Neural progenitor cell (in vitro differentiated cells): ENCODE measurements at places on chromosomes 7 and 10.
A peak's percentile ranks its signal among the peaks of the same experiment; 100 is the strongest.

DNA sequence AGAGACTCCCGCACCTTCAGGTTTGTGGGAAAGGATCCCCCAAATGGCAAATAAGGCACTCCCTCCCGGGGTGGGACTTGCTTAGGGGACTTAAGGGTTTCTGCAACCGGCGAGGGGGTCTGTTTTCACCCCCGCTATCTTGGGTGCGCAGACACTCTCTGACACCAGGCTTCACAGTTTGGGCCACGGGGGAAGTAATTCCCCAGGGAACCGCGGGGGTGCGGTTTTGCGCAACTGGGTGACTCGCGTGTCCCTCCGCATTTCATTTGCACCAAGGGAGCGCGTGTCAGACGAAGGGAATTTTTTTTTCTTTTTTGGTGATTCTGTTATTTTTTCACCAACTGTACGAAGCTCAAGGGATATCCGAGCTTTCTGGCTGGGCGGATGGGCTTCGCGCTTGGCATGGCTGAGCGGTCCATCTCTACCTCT, 1.7 kb downstream of the GRM8 start:
- peaks cover 100% of the 10 kb centered on the region for H3K27me3 ChIP-seq
- DNase-seq: peak; percentile 32

DNA sequence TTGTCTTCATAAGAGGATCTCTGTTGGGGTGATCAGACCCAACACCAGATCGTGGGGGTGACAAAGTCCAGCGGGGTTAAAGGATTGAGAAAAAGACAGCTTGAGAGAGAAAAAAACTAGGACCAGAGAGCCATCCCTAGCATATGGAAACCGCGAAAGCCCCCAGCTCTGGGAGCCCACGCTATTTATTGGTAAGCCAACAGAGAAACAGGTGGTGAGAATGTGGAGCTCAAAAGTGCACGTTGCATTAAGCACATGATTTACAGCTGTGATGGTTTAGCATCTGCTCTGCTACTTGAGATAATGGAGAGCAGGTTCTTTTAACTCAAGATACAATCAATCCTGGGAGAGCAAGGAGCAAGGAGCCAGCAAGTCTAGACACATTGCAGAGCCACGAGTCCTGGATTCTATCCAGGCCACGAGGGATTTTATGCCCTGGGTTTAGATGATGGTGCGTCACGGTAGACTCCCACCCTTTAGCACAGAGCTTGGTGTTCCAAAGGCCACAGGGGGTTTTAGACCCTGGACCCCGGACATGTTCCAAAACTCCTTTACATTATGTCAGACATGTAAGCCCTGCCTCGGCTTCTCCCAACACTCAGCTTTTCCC, 755.2 kb upstream of the SORCS1 start:
- H3K36me3 ChIP-seq: no peaks in the 10 kb centered on the region
- no peak overlapping the region for H3K4me3 ChIP-seq
- DNase-seq: no peak
- H3K27ac ChIP-seq: no peak overlapping the region
- no peaks in the 10 kb centered on the region for H3K27me3 ChIP-seq
- peaks cover 28% of the 10 kb centered on the region for H3K4me1 ChIP-seq

GRCh38 chr7:17554341-17555015, 256.0 kb downstream of the AHR start:
- H3K4me1 ChIP-seq: no peaks in the 10 kb centered on the region
- no peak for DNase-seq
- no peaks in the 10 kb centered on the region for H3K36me3 ChIP-seq
- no peaks in the 10 kb centered on the region for H3K27me3 ChIP-seq
- H3K4me3 ChIP-seq: no peak overlapping the region

GRCh38 chr7:29315892-29316270, 121.3 kb downstream of the CHN2 start:
- H3K27ac ChIP-seq: no peak overlapping the region
- no peaks in the 10 kb centered on the region for H3K27me3 ChIP-seq
- DNase-seq: no peak
- H3K4me3 ChIP-seq: no peak overlapping the region
- H3K36me3 ChIP-seq: no peaks in the 10 kb centered on the region

DNA sequence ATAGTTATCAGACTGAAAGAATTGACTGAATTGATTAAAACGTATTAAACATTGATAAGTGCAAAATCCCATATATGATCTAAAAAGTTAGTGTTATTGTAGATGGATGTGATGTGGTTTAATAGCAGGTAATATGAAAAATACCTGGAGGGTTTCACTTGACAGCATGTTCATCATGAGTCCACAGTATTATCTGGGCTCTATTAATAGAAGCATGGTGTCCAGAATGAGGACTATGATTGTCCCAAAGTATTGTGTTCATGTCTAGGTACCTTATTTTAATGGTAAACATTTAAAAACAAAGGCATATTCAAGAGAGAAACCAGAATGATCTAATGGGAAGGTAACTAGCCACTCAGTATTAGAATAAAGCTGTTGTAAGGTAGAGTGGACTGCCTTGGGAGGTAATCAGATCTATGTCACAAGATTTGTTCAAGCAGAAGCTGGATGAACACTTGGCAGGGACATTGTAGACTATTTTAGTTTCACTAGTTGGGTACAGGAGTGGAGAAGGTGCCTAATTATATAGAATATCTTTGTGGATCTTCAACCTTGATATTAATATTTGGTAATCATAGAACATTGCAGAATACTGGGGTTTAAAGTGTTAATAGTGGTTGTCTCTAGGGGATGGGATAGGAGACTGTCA, 43.5 kb downstream of the MCU start:
- DNase-seq: no peak
- no peaks in the 10 kb centered on the region for H3K27me3 ChIP-seq
- no peaks in the 10 kb centered on the region for H3K36me3 ChIP-seq
- no peak overlapping the region for H3K4me3 ChIP-seq
- H3K4me1 ChIP-seq: peaks cover 7% of the 10 kb centered on the region
- no peak overlapping the region for H3K27ac ChIP-seq

DNA sequence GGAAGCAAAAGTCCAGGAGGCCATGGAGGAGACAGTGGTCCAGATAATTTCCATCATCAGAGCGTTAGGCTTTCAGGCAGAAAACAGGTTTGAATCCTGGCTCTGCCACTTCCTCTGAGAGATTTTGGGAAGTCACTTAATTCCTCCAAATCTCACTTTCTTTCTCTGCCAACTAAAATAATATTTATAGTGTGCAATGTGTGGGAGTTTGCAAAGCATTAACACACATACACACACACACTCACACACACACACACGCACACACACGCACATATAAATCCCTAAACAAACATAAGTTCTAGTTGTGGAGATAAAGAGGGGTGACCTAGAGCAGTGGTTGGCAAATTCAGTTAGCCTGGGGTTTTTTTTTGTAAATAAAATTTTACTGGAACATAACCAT, 84.8 kb downstream of the TRIL start:
- no peaks in the 10 kb centered on the region for H3K27me3 ChIP-seq
- no peak for DNase-seq
- H3K36me3 ChIP-seq: no peaks in the 10 kb centered on the region
- H3K4me3 ChIP-seq: no peak overlapping the region
- H3K27ac ChIP-seq: no peak overlapping the region
- peaks cover 40% of the 10 kb centered on the region for H3K4me1 ChIP-seq

DNA sequence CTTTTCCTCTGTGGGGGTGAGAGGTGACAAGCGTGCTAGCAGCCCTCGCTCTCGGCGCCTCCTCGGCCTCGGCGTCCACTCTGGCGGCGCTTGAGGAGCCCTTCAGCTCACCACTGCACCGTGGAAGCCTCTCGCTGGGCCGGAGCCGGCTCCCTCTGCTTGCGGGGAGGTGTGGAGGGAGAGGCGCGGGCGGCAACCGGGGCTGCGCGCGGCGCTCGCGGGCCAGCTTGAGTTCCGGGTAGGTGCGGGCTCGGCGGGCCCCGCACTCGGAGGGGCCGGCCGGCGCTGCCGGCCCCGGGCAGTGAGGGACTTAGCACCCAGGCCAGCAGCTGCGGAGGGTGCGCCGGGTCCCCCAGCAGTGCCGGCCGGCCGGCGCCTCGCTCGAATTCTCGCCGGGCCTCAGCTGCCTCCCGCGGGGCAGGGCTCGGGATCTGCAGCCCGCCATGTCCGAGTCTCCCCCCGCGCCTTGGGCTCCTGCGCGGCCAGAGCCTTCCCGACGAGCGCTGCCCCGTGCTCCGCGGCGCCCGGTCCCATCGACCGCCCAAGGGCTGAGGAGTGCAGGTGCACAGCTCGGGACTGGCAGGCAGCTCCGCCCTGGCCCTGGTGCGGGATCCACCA, 352.8 kb upstream of the PODXL start:
- H3K27me3 ChIP-seq: peaks cover 77% of the 10 kb centered on the region
- H3K4me1 ChIP-seq: peaks cover 8% of the 10 kb centered on the region
- peak overlapping the region; percentile 47 for H3K4me3 ChIP-seq
- peak; percentile 54 for DNase-seq

GRCh38 chr7:36683695-36684357, 40.5 kb downstream of the AOAH start:
- H3K4me3 ChIP-seq: no peak overlapping the region
- H3K27me3 ChIP-seq: no peaks in the 10 kb centered on the region
- H3K27ac ChIP-seq: no peak overlapping the region
- no peaks in the 10 kb centered on the region for H3K4me1 ChIP-seq
- H3K36me3 ChIP-seq: no peaks in the 10 kb centered on the region

DNA sequence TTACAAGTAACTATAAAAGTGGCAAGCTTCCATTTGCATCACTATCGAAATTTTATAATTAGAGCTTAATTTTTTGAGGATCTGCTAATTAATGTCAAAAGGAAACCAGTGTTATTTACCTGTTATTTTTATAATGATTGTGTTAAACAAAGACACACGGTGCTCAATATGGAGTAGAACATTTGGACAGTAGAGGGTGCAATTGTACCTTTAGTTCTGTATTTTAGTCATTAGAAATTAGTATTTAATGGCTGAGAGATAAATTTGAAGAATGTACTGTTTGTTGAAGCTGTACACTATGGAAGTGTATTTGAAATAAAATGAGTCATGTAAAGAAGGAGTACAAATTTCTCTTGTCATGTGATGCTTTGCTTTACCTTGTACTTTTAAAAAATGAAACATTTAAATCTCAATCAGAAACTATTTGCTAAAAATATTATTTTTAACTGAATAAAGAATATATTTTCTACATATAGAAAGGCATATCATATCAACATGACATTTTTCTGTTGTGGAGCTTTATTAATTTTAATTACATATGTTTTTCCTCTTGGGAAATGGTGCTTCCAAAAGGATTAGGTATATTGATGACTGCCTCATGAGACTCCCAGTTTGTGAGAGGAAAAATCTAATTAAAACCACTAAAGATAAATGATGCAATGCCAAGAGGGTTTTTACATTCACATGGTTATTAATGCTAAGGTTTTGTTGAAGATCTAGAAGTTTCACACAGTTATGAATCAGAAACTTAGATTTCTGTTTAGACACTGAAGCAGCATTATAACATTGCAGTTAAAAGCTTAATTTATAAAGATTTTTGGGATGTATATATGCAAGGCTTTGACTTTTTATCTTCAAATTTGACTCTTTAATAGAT, 10.4 kb upstream of the PRKG1 start:
- H3K27me3 ChIP-seq: no peaks in the 10 kb centered on the region
- H3K36me3 ChIP-seq: no peaks in the 10 kb centered on the region
- H3K4me1 ChIP-seq: no peaks in the 10 kb centered on the region
- DNase-seq: peak; percentile 54
- H3K27ac ChIP-seq: no peak overlapping the region

GRCh38 chr10:33799944-33800323, 465.5 kb upstream of the NRP1 start:
- peaks cover 10% of the 10 kb centered on the region for H3K4me1 ChIP-seq

GRCh38 chr7:93219868-93220267, 6.4 kb downstream of the HEPACAM2 start:
- peaks cover 64% of the 10 kb centered on the region for H3K27me3 ChIP-seq
- no peak overlapping the region for H3K4me3 ChIP-seq
- no peak for DNase-seq

GRCh38 chr7:135718794-135719437, 9.1 kb downstream of the SLC13A4 start:
- peak; percentile 72 for DNase-seq
- no peaks in the 10 kb centered on the region for H3K27me3 ChIP-seq
- no peak overlapping the region for H3K27ac ChIP-seq
- H3K36me3 ChIP-seq: no peaks in the 10 kb centered on the region

- H3K27me3 ChIP-seq: no peaks in the 10 kb centered on the region
- no peak overlapping the region for H3K27ac ChIP-seq
- H3K4me3 ChIP-seq: no peak overlapping the region
- H3K36me3 ChIP-seq: no peaks in the 10 kb centered on the region
Observed at GRCh38 chr10:2817940-2818636, 249.3 kb upstream of the PFKP start.

GRCh38 chr10:33858326-33858725, 523.9 kb upstream of the NRP1 start:
- no peak for DNase-seq
- no peaks in the 10 kb centered on the region for H3K36me3 ChIP-seq
- H3K4me1 ChIP-seq: no peaks in the 10 kb centered on the region

GRCh38 chr10:50541921-50542320, 81.8 kb downstream of the SGMS1 start:
- H3K27ac ChIP-seq: no peak overlapping the region
- H3K36me3 ChIP-seq: no peaks in the 10 kb centered on the region
- no peak for DNase-seq
- no peaks in the 10 kb centered on the region for H3K27me3 ChIP-seq

GRCh38 chr10:90920986-90921666, at the start of gene ANKRD1:
ANKRD1 (minus strand) TSS chr10:90921087; CDS start chr10:90921027, 60 bp downstream.
- H3K36me3 ChIP-seq: no peaks in the 10 kb centered on the region
- no peaks in the 10 kb centered on the region for H3K27me3 ChIP-seq
- H3K4me3 ChIP-seq: no peak within 1 kb of the TSS
- H3K4me1 ChIP-seq: peaks cover 26% of the 10 kb centered on the region
- peak; percentile 32 for DNase-seq
- no peak within 1 kb of the TSS for H3K27ac ChIP-seq

DNA sequence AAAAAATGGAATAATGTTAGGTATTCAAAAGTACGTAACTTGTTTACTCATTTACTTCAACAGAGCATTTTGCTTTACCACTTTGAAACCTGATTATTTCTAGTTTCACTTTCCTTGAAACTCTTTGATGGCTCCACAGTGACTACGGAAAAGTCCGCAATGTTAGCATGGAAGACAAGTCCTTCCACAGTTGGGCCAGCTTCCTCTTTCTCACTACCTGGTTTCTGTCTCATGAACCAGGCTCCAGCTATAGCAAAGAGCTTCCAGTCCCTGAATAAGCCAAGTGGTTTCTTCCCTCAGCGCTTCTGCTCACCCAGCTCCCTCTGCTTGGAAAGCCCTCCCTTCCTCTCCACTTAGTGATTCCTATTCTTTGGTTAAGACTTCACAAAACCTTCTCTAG, 44.8 kb upstream of the SLC16A12 start:
- H3K36me3 ChIP-seq: peaks cover 6% of the 10 kb centered on the region
- H3K4me3 ChIP-seq: no peak overlapping the region
- no peak for DNase-seq
- H3K27me3 ChIP-seq: no peaks in the 10 kb centered on the region
- no peaks in the 10 kb centered on the region for H3K4me1 ChIP-seq
- no peak overlapping the region for H3K27ac ChIP-seq
